Body of pancreas (tissue), 4 donors: ENCODE measurements at places on chromosomes 6 and 20. TPM values are rescaled to one million over a fixed set of nuclear protein-coding genes. Genes with fewer than 3 reads are reported as not detected.

The EYS gene
- 0.26 TPM for total RNA-seq

The MUC21 gene
- not detected for total RNA-seq

The SLCO4A1 gene
- total RNA-seq = 2.6 TPM

The POU3F2 gene
- total RNA-seq = not detected

The SLC32A1 gene
- total RNA-seq = not detected
